ENCODE measurements at places on chromosomes 7 and 10.

- no peak for DNase-seq
These were observed 335.3 kb downstream of the GFRA1 start for GRCh38 chr10:115937768-115938056.

DNA sequence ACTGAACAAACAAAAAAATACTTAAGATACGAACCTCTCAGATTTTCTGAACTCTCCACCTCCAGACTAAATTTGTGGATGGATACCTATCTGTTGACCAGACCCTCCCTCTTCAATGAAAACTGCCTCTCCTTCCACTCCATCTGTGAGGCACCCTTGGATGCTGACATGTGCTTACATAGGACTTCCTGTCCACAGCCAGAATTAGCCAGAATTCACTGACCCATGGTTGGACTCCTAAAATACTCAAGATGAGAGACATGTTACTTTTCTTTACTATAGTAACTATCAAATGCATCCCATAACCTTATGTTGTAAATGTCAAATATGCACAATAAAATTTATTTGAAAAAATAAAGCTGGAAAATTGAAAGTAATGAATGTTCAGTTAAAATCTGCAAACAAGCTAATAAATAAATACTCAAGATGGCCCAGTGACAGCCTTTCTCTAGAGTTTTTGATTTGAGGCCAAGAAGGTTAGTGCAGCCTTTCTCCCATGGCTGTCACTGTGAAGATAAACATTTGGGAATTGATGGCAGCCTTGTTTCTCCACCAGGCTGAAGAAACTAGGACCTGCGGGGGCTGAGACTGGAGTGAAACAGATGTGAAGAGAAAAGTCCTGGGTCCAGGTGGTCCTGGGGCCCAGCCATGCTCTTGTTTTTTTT, 287.0 kb downstream of the ZEB1 start:
- no peak for DNase-seq

- no peak for DNase-seq
These were observed 17.5 kb downstream of the FAM171A1 start for GRCh38 chr10:15353471-15354017.

DNA sequence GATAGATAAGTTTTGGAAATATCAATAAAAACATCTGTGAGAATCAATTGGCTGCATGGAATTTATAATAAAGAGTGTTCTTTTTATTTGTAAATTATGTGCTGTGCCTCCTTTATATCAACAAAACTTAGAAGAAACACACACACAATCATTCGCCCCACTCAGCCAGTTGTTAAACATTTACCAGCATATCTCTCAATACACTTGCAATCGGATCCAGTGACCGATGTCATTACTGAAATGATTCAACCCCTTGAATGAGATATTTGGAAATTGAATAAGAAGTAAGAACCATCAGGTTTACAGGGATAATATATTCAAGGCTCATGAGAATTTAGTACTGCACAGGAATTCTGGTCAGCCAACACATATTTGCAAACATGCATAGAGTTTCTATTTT, 35.6 kb downstream of the TAF3 start:
- DNase-seq: no peak

GRCh38 chr7:92614660-92615174, 24.5 kb upstream of the FAM133B start:
- no peak for DNase-seq

DNA sequence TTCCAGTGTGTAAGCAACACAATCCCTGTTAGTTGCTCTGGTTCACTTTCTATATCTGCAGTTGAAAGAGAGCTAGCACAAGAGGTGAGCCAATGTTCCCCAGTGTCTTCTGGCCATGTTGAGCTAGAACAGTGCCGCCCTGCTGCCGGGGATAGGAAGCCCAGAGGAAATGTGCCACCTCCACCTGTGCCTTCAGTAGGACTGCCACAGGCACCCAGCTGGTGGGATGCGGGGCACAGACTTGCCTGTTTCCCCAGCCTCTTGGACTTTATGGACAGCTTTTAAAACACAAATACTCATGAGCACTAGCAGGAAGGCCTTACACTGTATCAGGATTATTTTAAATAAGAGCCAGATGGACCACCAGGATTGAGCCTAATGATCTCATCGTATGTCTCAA, 234.5 kb upstream of the COBL start:
- no peak for DNase-seq

GRCh38 chr10:57919864-57920263, 347.8 kb downstream of the IPMK start:
- DNase-seq: no peak

DNA sequence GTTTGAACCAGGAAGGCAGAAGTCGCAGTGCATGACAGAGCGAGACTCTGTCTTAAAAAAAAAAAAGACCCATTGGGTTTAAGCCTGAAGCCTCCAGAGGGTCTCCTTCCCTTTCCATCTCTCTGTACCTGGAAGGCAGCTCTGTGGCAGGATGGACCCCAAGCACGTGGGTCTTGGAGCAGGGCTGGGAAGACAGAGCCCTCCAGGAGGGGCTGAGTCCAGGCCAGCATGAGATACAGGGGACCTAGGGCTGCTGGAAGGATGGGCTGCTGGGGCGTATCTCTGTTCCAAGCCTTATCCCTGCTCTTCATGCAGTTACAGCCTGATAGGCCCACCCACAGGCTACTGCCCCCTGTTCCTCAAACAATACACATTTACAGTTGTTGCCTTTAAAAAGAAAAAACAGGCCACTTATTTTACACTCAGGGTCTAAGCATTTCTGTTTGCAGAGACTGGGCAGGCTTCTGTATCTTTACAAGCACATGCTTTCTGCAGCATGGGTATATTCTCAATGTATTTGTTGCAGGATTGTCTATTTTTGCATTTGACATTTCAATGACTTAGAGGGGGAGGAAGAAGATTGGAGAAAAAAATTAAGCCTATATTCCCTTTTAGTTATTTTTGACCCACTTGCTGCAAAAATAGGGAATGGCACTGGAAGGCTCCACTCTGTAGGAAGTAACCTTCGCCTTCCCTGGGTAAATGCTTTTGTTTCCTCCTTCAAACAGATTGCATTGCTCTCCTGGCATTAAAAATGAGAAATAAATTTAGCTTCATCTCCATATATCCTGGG, 60.1 kb downstream of the FAM171A1 start:
- no peak for DNase-seq

GRCh38 chr7:34849163-34849960, 187.9 kb downstream of the DPY19L1 start:
- DNase-seq: no peak

DNA sequence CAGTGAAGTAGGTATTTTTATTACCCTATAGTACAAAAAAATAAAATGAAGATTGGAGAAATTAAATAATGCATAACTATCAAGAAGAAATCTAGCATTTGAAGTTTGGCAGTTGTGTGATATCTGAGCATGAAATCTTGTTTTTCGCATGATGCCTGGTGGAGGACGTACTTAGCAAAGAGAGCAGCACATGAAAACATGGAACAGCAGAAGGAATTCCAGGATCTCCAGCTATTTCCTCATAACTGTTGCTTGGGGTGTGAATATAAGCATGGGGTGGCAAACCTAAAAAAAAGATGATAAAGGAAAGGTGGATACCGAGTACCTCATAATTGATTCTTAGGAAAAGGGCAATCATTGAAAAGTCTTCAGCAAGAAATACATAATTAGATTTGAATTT, 174.3 kb upstream of the FAM3C start:
- no peak for DNase-seq

DNA sequence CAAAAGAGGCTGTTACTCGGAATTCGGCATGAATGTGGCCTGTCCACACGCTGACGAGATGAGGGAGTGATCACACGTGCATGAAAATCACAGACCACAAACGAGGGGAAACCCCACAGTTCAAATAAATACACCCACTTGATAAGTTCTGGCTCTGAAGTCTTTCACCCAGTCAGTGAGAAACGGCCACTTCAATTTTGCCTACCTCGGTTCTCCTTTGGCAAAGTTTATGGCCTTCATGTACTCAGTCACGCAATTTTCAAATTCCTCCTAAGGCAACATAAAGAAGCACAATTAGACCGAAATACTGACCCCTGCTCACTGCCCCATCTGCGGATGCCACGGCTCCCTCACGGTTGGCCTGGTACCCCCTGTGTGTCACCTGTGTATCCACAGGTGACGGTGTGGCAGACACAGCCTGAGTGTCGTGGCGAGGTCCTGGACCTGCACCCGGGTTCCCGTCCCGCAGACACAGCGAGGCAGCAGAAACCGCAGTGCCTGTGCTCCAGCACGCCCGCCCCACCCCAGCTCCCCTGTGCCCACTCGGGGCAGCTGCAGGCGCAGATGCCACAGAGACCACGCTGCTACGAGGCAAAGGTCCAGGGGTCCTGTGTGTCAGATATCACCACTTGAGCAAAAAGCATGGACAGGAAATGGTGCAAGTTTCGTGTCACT, 1.4 kb downstream of the CFAP46 start:
- no peak for DNase-seq

DNA sequence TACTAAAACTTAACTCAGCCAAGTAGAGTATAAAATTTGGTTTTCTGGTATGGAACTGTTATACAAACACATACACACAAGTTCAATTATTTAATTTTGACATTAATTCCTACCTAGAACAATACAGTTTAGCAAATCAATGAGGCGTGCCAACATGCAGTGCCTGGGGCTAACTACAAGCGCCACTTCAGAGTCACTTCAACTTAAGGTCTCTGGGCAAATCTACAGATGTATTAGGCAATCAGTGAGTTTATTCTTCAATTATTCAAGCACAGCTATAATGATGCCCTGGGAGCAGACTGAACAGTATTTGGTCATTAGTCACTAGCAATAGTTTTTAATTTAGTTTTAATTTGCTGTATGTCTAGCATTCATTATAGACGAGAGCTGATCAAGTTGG, 51.6 kb downstream of the HIBADH start:
- no peak for DNase-seq

GRCh38 chr7:18003286-18003994, 24.2 kb downstream of the PRPS1L1 start:
- no peak for DNase-seq

GRCh38 chr7:22931011-22931410, 82.9 kb downstream of the HYCC1 start:
- DNase-seq: no peak

DNA sequence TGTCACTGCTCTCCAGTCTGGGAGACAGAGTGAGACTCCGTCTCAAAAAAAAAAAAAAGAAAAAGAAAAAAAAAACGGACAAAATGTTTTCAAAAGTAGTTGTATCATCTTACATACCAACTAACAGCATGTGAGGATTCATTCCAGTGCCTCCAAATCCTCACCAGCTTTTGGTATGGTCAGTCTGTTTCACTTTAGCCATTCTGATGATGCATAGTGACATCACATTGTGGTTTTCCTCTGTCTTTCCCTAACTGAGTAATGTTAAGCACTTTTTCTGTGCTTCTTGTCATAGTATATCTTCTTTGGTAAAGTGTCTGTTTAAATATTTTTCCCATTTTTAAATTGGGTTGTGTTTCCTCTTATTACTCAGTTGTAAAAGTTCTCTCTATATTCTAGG, 251.4 kb upstream of the CTBP2 start:
- no peak for DNase-seq

- no peak for DNase-seq
These were observed 29.0 kb downstream of the CTNNA3 start for GRCh38 chr10:67667035-67667425.

DNA sequence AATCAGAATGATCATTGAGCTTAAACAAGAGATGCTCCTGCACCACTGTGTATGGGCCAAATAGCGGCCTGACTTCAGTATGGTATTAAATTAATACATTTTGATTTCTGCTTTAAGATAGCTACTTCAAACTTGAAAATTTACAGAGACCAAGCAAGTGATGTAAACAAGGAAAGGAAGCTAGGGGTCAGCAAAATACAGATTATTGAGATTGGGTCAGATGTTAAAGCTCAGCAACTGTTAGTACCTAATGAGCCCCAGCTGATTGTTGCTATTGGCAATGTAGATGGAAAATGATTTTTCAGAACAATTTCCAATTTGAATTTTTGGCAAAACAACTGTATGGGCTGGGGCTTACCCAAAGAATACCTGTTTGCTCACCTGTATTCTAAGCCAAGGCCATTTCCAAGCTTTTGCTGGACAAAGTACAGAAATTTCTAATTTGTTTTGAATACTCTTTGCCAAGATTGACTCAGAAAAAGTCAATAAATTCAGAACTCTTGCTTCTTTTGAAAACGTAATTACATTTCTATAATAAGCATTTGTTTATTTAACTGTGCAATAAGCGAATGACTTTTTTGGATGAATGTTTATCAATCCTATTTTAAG, 23.0 kb upstream of the DLD start:
- DNase-seq: no peak

- no peak for DNase-seq
These were observed 24.1 kb downstream of the OR6B1 start for GRCh38 chr7:144024213-144024612.

DNA sequence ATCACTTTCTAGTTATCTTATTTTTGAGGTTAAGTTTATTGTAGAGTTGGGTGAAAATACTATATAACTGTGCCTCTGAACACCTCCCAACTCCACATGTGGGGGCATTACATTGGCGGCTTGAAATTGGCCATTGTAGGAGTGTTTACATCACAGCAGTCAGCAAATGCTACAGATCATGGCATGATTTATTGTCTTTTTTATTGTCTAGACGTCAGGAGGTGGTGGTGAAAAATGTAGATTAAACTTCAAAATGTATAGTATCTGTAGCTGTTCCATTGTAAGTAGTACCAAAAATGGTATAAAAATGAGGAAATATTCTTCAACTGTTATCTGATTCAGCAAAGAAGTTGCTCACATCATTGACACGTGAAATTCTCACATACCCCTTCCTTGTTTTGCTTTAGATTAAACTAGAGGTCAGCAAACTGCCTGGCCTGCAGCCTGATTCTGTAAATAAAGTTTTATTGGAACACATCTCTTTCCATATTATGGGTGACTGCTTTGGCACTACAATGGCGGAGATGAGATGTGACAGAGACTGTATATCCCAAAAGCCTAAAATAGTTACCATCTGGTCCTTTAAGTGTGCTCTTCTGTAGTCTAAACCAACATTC, 35.0 kb downstream of the TAF3 start:
- DNase-seq: no peak

GRCh38 chr7:23264916-23265458, 18.4 kb downstream of the GPNMB start:
- DNase-seq: no peak

GRCh38 chr10:58641095-58641531, 128.4 kb downstream of the BICC1 start:
- DNase-seq: no peak

DNA sequence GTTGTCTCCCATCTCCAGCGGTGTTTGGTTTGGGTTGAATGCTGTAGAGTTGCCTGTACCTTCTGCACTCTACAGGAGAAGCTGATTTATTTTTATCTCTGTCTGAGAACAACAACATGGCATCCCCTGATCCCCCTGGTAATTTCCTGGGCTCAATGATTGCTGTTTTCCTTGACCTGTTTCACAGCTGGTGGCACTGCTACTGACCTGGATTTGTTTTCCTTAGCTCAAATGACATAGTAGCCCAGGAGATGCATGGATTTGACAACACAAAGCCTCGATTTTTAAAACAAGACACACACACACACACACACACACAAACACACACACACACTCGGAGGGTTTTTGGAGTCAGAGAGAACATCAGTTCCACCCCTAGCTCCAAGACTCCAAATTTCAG, 301.6 kb downstream of the NRG3 start:
- no peak for DNase-seq

Data from stimulated activated CD8-positive, alpha-beta memory T cell treated with anti-CD3 and anti-CD28 coated beads, Interleukin-12 subunit alpha, Interleukin-12 subunit beta, amount 100 ng/mL, for 1 hour (primary cell).